ENCODE measurements at places on chromosomes 5 and 9.
A peak's percentile ranks its signal among the peaks of the same experiment; 100 is the strongest.

DNA sequence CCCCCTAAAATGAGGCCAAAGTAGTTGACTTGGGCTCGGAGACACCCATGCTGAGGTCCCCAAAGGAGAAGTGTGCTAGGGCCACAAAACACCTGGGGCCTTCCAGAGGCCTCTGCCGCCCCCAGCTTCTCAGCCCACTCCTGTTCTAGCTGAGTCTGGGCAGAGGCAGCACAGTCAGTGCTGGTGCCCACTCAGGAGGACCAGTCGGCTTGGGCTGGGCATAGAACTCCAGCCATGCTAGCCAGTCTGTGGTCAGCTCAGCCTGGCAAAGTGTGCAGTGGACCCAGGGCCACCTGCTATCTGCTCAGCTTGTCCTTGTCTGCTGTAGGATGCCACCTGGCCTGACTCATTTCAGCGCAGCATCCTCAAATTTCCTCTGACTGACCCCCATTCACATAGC is 254.6 kb downstream of the FSTL4 start:
- no peak for DNase-seq

DNA sequence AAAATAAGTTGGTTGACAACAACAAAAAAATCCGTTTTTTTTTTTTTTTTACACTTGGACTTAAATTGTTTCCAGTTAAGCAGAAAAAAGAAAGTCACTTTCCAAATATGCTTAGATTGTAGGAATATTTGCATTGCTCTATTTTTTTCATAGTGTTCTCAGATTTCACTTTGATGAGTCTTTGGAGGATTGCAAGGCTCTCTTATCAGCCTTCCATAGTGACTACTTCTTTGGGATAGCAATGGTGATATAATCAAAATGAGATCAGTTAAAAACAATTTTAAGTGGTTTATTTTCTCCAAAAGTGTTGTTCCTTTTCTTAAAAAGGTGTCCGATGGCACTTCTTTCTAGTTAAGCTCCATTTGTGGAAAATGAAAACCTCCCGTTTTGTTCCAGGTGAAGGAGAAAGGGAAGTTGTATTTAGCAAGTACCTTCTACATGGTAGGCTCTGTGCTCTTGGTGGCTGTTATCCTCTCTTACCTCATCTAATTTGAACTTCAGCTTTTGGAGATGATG is 3.9 kb downstream of the RASGRF2 start:
- DNase-seq: no peak

DNA sequence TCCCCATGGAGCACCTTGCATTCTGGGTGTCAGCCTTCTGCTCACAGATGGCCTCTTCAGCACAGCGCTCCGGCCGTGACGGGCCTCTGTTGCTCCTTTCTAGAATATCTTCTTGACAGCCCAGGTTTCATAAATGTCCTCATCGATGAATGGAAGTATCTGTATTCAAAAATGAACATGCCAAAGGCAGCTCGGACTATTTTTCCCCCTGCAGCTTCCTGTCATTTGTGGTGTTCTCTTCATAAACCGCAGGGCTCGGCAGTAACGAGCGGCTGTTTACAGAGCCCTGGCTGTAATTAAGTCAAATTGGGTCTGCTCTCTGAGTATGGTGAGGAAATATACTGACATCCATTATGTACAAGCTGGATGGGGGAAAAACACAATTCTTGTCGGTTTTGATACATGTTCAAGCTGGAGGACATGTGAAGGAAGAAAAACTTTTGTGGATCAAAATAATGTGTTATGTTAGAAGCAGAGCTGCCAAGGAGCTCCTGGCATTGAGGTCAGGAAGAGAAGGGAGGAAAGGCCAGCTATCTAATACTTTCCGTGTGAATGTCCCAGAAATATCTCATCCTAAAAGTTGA is 154.1 kb upstream of the CD180 start:
- DNase-seq: peak; percentile 69

DNA sequence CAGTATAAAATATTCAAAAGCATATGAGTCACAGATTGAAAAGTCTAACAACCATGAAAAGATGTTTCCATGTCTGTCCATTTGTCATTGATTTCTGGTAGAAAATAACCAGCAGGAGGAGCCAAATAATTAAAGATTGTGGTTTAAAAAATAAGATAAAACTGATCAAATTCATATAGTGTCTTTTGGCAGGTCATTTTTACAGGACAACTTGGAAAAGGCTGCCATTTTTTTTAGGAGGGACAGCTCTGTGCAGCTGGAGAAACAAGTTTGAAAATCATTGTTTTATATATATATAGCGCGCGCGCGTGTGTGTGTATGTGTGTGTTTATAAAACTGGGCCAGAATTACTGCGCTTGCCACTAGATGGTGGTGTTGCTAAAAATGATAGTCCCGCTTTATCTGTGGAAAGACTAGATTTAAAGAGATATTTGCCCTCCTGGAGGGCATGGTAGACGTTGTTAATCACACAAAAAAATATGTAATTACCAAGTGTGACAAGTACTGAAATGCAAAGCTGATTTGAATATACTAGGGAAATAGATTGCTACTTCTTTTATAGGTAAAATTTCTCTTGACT is 1.3 kb upstream of the TRMO start:
- DNase-seq: peak; percentile 86

GRCh38 chr9:10331157-10331556 is 281.6 kb downstream of the PTPRD start:
- DNase-seq: no peak

DNA sequence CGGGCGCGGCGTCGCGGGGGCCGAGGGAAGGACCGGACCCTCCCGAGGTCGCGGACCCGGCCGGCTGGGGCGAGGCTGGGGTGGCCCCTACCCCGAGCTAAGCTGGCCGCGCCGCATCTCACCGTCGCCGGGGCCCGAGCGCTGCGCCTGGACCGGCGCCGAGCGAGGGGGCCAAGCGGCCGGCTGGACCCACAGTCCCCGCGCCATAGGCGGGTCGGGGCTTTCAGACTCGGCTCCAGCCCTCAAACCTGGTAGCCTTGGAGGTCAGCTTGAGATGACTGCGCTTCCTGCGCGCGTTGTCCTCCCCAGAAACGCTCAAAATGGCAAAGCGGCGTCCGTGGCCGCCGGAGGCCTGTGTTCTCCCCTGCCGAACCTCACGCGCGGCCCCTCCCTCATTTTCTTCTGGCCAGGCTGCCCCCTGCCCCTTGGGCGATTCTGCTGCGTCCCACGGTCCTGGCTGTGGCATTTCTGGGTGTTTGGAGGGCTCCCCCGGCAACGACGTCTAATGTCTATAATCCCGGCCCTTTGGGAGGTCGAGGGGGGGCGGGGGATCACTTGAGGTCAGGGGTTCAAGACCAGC is 8.7 kb upstream of the GRIN1 start:
- DNase-seq: no peak

- DNase-seq: no peak
Measured at GRCh38 chr9:111148052-111149017, 110.1 kb upstream of the LPAR1 start.

DNA sequence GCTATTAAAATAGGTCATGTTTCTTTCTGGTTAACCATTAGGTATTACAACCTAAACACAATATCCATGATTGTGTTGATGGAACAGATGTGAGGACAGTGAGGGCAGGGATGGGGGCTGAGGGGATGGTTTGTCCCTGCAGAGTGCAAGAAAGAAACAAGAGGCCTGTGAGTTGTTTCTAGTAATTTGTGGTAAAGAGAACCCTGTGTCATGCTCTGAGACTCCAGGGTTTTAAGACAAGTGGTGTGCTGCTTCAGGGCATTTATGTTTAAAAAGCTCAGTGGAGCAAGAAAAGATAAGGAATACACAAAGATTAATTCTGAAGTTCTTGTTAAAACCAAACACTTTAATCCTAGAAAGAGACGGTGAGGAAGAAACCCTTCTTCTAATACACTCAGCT is 656.5 kb downstream of the TLE1 start:
- no peak for DNase-seq

DNA sequence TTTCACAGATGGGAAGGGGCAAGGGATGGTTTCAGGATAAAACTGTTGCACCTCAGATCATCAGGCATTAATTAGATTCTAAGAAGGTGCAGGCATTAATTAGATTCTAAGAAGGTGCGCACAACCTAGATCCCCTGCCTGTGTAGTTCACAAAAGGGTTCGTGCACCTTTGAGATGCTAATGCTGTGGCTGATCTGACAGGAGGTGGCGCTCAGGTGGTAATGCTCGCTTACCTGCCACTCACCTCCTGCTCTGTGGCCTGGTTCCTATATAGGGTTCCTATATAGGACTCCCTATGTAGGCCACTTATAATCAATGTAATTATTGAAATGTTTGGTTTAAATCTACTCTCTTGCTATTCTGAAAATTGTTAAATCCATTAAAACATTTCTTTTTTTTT is 171.0 kb downstream of the MSX2 start:
- DNase-seq: no peak

GRCh38 chr5:42949348-42950115 is 90.6 kb downstream of the ANXA2R start:
- peak; percentile 79 for DNase-seq

- DNase-seq: no peak
Measured at GRCh38 chr5:172883066-172883465, 49.0 kb downstream of the ERGIC1 start.

DNA sequence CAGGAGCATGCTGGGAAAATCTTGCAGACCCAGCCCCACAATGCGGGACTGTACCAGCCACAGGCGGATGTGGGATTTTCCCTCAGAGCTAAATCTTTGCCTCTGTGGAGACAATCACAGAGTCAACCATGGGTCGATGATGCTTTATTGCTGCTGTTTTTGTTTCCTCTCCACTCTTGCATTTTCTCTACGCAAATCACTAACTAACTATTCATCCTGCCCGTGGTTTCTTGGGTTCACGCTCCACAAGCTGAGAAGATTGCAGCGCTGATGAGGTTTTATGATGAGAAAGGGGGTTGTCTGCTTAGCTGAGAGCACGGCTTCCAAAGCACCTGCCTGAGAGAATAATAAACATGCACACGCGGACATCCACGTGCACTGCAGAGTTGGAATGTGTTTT is 500.2 kb upstream of the ADAMTS16 start:
- DNase-seq: no peak

DNA sequence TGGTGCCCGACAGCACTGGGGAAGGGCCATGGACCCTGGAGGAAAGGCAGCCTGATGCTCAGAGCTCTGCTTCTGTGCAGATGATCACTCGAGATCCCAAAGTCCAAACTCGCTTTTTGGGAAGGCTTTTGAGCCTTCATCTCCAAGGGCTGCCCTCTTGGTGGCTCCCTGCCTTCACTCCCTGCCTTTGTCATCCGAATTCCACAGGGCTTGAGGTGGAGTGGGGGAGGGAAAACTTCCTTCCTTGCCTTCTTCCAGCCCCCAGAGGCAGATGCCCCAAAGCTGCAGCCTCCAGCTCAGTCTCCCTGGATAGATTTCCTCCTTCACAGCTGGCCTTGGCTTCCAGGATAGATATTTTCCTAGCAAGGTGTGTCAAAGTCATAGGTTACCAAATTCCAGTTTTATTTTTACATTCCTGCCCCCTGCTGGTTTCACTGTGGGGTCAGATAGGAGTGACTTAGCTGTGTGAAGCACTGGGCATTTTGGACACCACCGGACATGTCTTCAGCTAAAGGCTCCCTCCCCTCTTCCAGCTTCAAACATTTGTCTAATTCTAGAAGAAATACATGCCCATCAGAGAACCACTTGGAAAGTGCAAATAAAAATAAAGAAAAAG is 268.2 kb downstream of the HSPA4 start:
- DNase-seq: no peak

DNA sequence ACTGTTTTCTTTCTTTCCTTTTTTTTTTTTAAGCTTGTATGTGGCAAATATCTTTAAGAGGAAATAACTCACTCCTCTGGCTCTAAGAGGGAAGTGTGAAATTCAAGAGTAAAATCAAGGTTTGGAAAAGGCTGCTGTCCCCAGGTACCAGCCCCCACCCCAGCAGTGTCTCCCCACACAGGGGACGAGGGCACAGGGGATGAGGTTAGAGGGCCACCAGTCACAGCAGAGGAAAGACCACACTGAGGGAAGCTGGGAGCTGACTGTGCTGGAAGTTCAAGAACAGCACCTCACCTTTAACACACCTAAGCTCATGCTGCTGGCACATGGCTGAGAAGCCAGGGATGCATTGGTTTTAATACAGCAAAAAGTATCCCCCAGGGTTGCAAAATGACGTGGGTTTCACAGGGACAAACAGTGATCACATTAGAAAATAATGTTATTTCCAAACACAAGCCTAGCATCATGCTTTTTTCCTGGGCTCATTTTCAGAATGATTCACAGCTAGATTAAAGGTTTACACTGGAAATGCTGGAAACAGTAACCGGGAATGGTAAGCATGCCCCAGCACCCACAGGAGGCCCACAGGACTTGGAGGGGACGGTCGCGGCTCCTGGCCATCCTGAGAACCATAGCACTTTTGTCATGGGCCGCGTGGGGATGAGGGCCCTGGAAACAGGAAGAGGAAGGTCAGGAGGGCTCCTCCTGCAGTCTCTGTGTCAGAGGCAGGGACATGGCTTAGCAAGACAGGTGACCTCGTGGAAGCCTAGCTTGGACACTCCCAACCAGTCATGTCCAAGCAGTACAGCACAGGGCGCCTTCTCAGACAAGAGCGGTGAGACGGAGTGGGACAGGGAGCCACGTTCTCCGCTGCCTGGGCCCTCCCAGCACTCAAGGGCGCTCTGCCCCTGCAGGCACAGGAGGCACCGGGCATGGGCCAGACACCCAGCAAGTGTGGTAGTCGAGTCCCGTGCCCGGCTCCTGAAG is 6.9 kb downstream of the LPCAT1 start:
- no peak for DNase-seq

GRCh38 chr9:137028263-137029057 is 423 bp upstream of the ABCA2 start:
- peak; percentile 44 for DNase-seq

DNA sequence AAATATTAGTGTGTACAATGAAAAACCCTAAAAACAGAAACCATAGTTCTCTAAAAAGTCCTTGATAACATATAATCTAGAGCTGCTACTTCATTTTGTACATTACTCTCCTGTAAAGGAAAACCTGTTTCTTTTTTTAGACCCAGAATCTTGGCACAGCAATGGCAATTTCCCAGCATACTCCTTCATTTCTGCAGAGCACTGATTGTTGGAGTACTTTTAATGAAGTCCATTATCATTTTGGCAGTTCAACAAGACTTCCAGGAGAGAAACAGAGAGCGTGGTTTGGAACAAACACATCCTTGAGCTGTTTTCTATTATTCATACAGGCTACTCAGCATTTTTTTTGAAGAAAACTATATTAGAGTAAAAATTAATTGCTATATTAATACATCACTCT is 22.7 kb upstream of the MROH2B start:
- no peak for DNase-seq

- peak; percentile 94 for DNase-seq
Measured at GRCh38 chr5:125316915-125317535, 570.6 kb upstream of the ZNF608 start.

GRCh38 chr5:154830596-154830995 is 19.8 kb downstream of the FAXDC2 start:
- DNase-seq: no peak

GRCh38 chr5:82424211-82424610 is 146.1 kb upstream of the RPS23 start:
- DNase-seq: no peak

DNA sequence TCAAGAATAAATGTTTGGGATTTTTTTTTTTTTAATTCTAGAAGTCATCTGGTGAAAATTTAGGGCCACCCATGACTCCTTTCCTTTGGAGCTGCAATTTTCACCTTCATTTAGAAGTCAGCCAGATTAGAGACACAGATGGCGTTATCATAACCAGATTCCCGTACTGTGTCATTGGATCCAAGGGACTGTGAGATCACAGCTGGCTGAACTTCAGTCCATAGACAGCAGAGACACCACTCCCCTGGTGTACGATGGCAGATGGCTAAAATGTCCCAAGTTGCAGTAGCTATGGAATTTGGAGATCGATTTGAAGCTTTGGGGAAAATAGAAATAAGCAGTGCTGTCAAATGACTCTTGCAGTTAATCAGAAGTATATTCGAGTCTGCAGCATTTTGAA is 216.3 kb downstream of the RFK start:
- DNase-seq: no peak
